ENCODE measurements at places on chromosomes 6 and 20.

DNA sequence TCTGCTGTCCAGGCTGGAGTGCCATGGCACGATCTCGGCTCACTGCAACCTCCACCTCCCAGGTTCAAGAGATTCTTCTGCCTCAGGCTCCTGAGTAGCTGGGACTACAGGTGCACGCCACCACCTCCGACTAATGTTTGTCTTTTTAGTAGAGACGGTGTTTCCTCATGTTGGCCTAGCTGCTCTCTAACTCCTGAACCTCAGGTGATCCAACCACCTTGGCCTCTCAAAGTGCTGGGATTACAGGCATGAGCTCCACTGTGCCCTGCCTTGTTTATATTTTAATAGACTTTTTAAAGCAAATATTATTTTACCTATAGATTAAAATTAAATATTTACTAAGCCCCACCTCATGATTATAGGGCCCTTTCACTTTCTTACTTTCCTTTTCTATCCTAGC, 483.2 kb upstream of the EPHA7 start:
- DNase-seq, result no peak

DNA sequence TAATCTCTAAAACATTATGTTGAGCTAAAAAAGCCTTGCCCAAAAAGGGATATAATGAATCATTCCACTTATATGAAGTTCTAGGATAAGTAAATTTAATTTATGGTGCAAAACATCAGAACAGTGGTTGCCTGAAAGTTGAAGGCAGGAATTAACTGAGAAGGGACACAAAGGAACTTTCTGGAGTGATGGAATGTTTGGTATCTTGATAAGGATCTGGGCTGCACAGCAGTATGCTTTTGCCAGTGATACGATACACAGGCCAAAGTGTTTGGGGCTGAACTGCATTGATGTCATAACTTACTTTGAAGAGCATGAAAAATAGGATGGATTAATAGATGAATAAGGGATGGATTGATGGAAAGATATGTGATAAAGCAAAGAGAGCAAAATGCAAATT, 146.1 kb upstream of the LRFN2 start:
- DNase-seq, result no peak

DNA sequence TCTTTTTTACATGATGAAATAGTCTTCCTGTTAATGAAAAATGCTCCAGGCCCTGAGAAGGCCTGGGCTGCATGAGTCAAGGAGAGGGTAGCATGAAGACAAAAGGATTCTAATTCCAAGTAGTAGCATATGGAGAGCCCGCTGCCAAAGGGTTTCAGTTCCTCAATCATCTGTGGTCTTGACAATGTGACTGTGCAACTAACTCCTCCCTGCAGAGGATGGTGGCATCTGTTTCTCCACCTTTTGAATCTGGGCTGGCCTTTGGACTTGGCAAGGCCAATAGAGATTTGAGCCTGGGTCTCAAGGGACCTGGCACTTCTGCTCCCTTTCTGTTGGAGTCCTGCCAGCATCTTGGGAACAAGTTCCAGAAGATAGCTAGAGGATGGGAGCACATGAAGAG, 35.1 kb upstream of the ANKEF1 start:
- no peak for DNase-seq

GRCh38 chr6:135535989-135536414, 38.5 kb upstream of the AHI1 start:
- peak; percentile 88 for DNase-seq

DNA sequence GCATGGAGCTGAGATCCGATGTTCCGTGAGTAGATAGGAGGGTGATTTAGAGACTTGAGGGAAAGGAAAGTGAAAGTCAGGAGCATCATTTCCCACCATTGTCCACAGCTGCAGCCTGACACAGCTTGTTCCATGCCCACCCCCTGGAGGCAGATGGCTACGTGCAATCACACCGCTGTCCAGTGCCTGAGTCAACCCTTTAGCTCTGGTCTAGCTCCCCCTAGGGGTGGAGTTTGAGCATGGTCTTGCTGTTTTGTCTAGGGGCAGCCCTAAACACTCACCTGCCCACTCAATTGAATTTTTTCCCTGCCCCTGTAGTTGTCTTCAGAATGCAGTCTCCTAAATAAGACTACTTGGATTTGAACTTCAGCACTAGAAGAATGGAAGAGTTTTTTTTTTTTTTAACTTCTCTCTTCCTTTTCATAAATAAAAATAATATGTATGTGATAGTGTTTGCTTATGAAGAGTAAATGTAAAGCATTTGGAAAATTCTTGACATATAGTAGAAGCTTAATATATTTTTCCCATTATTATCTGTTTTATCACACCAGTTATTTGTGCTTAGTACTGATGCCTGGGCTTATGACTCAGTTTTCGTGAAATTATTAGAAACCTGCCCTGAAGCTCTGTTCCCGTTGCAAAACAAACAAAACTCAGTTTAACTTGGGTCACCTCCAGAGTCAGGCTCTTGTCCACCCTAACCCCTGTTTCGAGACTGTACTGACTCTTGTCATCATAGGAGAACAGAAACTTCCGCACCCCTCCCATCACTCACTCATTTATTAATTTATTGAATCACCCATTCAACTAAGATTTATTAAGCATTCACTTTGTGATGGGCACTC, 814.8 kb downstream of the MAFB start:
- DNase-seq, result peak; percentile 57
